ENCODE measurements at places on chromosomes 16 and 17.

DNA sequence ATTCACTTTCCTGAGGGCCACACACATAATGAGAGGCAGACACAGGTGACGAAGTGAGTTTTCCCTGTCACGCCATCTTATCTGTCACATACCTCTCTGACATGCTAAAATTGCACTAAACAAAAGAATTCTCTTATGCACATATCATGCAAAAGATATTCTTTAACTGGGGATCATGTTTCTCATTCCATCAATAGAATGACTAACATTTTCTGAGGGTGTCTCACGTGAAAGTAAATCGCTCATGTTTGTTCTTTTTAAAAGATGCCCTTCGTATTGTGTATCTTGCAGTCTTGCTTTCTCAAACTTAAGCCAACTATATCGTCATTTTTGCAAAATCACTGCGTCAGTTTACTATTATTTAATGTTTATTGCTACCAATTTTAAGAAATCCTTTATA lies 306.4 kb downstream of the WWOX start:
- DNase-seq = no peak

DNA sequence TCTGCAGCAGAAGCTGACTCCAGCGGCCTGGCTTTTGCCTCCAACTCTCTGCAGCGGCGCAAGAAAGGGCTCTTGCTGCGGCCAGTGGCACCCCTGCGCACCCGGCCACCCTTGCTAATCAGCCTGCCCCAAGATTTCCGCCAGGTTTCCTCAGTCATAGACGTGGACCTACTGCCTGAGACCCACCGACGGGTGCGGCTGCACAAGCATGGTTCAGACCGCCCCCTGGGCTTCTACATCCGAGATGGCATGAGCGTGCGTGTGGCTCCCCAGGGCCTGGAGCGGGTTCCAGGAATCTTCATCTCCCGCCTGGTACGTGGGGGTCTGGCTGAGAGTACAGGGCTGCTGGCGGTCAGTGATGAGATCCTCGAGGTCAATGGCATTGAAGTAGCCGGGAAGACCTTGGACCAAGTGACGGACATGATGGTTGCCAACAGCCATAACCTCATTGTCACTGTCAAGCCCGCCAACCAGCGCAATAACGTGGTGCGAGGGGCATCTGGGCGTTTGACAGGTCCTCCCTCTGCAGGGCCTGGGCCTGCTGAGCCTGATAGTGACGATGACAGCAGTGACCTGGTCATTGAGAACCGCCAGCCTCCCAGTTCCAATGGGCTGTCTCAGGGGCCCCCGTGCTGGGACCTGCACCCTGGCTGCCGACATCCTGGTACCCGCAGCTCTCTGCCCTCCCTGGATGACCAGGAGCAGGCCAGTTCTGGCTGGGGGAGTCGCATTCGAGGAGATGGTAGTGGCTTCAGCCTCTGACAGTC lies 1.3 kb downstream of the PARD6A start:
- no peak for DNase-seq

GRCh38 chr17:9185142-9185541 lies 163.8 kb downstream of the NTN1 start:
- no peak for DNase-seq

DNA sequence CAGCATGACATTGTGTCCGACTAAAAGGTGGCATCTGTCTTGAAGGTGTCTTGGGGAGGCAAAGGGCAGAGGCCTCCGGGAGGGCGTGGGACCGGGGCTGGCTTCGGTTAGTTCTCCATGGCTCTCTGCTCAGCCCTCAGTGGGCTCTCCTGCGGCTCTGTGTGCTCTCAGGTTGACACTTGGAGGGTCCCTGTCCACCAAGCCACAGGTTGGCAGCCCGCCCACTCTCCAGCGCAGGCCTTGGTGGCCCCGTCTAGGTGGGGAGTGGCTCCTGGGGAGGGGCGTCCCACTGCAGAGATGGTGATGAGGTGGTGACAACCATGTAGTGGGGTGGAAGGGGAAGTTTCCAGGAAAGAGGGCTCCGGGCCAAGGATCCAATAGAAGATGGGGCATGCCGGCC lies 31.6 kb downstream of the ADGRG5 start:
- no peak for DNase-seq

DNA sequence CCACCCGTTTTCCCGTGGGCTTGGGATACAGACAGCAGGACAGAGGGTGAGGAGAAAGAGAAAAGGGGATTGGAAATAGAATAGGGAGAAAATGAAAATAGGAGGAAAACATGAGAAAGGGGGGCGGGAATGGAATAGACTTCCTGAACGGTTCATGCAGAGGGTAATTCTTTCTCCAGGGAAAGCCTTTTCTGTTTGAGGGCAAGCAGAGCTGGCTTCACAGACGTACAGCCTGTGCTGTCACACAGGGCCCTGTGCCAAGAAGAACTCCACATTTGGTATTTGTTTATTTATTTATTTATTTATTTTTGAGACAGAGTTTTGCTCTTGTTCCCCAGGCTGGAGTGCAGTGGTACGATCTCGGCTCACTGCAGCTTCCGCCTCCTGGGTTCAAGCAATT lies 12.0 kb downstream of the MILR1 start:
- no peak for DNase-seq

- DNase-seq = no peak
Measured at GRCh38 chr16:31268891-31269290, 9.1 kb downstream of the ITGAM start.

DNA sequence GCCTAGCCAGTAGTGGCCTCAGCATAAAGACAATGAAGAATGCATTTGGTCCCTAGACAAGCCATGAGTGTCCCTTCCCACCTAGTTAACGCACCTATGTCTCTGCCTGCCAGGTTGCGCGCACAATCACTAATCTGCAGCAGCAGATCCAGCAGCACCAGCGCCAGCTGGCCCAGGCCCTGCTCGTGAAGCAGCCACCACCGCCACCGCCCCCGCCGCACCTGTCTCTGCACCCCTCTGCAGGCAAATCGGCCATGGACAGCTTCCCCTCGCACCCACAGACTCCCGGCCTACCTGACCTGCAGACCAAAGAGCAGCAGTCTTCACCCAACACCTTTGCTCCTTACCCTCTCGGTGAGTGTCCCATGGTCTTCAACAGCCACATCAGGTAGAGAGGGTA lies 41.8 kb downstream of the TMC6 start:
- no peak for DNase-seq

- no peak for DNase-seq
Measured at GRCh38 chr17:50832267-50832863, 3.0 kb upstream of the WFIKKN2 start.

DNA sequence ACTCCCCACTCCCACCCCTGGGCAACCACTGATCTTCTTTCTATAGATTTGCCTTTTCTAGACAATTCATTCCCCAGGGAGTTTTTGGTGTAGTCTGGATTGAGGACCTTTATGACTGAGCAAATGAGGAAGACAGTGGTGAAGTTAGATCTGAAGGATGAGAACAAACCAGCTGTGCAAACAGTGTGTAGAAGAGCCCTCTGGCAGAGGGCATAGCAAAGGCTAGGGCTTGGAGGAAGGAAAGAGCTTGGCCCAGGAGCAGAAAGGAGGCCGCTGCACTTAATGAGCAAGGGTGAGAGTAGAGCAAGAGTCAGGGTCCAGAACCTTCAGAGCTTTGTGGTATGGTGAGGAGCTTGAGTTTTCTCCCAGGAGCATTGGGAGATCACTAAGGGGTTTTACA lies 352.7 kb downstream of the CA10 start:
- no peak for DNase-seq

DNA sequence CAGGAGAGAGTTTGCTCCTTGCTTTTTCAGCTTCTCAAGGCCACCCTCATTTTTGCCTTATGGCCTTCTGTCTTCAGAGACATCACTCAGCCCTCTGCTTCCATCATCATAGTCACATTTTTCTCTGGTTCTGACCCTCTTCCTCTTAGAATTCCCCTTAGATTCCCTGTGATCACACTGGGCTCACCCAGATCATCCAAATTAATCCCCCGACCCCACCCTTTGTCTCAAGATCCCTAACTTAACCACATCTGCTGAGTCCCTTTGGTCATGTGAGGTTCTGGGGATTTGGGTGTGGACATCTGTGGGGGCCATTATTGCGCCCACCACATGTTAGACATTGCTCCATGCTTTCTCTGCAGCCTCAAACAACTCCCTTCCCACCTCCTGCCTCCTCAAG lies 323.4 kb downstream of the CPPED1 start:
- DNase-seq = no peak

DNA sequence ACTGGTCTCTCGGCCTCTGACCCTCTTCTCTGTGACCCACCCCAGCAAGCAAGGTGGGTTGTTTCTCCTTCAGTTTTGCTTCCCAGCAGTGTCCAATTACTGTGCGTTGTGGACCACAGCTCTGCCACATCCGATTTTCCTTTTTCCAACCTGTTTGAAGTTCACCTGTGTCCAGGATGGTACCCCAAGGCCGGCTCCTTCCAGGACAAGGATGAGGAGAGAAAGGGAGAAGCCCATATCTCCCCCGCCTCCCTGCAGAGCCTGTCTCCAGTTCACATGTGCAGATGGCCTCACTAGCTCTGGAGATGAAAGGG lies 13.5 kb downstream of the NMRAL1 start:
- no peak for DNase-seq

GRCh38 chr17:13952009-13952750 lies 117.1 kb upstream of the COX10 start:
- DNase-seq = no peak

- no peak for DNase-seq
Measured at GRCh38 chr16:53768167-53768566, 64.2 kb downstream of the FTO start.

DNA sequence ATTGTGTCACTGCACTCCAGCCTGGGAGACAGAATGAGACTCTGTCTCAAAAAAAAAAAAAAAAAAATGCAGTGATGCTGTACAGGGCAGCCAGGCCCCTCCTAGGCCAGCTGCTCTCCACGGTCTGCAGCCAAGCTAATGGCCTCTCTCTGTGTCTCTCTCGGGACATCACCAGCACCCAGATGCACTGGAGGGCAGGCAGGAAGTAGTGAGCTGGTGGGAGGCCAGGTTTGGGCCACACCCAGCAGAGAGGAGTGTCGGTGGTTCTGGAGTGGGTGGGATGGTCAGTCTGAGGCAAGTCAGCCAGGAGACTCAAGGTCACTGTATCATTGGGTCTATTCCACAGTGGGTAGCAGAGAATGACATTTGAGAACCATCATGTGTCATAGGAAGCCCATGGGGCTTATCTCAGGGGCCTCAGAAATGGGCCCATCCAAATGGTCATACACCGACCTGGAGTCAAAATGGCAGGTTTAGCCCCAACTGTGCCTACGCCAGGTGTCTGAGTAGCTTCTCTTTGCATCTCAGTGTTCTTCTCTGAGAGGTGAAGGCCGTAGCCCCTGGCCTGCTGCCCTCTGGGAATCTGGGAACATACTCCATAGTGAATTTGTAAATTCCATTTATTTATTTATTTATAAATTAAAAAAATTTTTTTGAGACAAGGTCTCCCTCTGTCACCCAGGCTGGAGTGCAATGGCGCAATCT lies 22.7 kb downstream of the WNT9B start:
- no peak for DNase-seq

- DNase-seq = no peak
Measured at GRCh38 chr17:63626551-63627180, 4.4 kb downstream of the MAP3K3 start.

- DNase-seq = no peak
Measured at GRCh38 chr17:57296231-57296630, 39.9 kb downstream of the MSI2 start.

DNA sequence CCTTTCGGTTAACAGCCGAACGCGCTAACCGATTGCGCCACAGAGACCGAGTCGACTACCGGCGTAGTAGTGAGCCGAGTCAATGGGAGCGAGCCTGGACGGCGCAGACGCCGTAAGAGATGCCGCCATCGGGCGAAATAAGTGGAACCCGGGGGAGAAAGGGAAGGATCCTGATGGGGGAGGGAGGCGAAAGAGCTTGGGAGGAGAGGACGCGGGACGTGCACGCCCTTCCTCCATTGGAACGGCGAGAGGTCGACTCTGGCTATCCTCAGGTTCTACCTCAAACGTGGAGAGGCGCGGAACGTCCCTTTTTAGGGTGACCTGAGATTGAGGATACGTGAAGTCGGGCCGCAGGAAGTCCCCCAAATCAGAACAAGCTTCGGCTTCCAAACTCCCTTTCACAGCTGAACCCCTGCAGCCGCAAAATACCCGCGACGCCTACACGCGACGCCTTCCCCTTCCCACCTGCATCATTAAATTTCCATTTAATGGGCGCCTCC lies 683 bp upstream of the PSMB3 start:
- peak; percentile 83 for DNase-seq

GRCh38 chr16:78980825-78981224 lies 619.7 kb downstream of the MAF start:
- no peak for DNase-seq

DNA sequence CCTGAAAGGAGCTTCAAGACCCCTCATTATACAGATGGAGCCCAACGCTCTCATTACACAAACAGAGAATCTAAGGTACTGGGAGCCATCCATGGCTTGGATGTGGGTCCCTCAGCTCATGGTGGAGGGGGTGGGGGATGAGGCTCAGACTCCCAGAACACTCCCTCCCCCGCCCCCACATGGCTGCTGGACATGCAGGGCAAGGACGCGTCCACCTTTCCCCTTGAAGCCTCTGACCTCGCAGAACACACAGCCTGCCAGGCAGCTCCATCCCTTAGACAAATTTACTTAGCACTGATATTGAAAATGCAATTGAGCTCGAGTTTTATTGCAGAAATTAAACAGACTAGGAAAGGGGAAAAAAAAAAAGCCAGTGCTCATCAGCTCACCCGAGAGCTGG lies 203.9 kb downstream of the ZNF423 start:
- DNase-seq = no peak

DNA sequence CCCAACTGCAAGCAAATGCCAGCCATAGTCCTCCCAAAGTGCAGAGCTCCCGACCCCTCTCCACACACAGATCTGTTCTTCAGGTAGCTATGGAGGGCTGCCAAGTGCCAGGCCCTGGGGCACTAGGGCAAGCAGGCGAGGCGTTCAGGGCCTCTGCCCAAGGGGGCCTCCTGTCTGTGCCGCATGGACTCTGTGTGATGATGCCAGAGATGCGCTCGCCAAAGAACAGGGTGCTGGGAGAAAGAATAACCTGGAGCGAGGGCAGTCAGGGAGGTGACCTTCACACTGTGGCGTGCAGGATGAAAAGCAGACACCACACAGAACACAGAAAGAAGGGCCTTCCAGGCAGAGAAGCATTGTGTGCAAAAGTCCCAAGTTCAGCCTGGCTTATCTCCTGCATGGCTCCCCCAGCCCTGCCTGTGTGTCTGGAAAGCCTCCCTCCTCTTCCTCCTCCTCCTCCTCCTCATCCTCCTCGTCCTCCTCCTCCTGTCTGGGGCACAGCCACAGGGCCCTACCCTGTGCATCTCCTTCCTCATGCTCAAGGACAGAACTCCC lies 44.2 kb downstream of the PEMT start:
- no peak for DNase-seq

- no peak for DNase-seq
Measured at GRCh38 chr17:68832109-68832802, 122.9 kb downstream of the ABCA8 start.

GRCh38 chr16:83110269-83110668 lies 483.5 kb downstream of the CDH13 start:
- no peak for DNase-seq
